ENCODE measurements at places on chromosomes 16 and 17.

DNA sequence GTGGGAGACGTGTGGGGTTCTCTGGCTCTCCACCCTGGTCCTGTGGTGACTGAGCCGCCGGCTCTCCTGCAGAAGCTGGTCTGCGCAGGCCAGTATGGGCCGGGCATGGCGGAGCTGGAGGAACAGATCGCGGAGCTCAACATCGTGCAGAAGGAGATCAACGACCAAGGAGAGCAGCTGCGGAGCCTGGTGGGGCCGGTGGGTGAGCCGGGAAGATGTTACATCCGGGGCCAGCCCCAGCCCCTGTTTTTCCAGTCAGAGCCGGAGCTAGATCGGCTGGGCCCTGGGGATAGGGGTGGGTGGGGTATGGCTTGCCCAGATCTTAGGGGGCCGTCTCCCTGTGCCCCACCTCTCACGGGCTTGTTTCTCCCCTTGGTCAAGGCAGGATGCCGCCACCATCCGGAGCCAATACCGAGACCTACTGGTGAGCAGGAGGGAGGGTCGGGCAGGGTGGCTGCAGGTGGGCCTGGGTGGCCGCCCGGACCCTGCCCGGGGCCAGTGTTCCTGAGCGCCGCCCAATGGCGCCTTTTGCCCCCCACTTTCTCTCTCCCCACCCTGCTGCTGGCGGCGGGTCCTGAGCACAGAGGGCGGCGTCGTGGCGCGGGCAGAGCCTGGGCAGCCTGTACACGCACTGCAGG is 5.0 kb downstream of the EVPLL start:
- no peak for DNase-seq

- no peak for DNase-seq
These were observed 8.4 kb downstream of the CDR2L start for GRCh38 chr17:74995847-74996246.

GRCh38 chr17:66889480-66890230 is 54.7 kb downstream of the CACNG5 start:
- DNase-seq: no peak

DNA sequence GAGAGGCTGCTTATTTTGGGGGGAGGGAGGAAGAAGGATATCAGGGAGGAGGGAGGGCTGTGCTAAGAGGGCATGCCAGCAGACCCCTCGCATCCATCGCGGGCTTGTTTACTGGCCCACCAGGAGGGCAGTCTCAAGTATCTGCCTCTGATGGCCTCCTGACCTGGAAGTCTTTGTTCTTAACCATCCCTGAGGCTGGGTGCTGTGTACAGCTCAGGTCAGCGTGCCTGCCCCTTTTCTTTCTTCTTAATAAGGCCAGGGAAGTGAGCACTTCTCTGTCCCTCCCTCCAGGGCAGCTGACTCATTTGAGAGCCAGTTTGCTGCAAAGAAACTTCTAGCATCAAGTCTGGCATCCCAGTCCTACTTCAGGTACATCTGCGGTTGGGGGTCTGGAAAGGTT is 157.0 kb downstream of the CCDC182 start:
- no peak for DNase-seq

DNA sequence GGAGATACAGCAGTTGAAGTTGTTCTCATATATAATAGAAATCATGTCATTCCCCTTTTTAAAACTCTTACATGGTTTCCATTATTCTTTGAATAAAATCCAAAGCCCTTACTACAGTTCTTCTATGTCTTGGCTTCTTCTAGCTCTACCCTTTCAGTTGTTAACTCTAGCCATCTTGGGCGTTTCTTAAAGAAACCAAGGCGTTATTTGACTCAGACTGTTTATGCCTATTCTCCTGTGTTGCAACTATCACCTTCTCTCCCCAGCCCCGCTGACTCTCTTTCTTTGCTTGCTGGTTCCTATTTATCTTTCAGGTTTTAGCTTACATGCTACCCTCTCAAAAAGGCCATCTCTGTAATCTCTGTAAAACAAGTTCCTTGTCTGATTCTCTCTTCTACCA is 32.7 kb downstream of the NFATC3 start:
- DNase-seq: no peak
